Omental fat pad (tissue), 4 donors: ENCODE measurements at places on chromosomes 2 and 18. TPM values are rescaled to one million over a fixed set of nuclear protein-coding genes. Genes with fewer than 3 reads are reported as not detected.

- DNase-seq = peak; percentile 36
These were observed 54.9 kb downstream of the EXOC6B start for GRCh38 chr2:72770879-72771461.

DNA sequence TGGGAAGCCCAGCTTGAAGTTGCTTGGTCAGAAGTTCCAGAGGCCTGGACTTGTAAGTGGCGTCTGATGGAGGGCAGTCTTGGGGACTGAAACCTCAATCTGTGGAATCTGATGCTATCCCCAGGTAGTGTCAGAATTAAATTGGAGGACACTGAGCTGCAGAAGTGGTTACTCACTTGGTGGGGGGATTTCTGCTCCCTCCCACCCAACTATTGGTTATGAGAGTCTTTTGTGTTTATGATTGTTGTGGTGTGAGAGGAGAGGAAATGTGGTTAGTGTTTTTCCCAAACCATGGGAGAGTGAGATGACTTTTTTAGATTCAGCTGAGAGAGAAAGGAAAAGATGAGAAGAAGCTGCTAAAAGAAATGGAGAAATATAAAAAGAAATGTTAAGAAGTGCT lies 12.8 kb downstream of the ZBTB14 start:
- no peak for DNase-seq

- no peak for DNase-seq
These were observed 78.5 kb downstream of the PMS1 start for GRCh38 chr2:189862751-189863150.

- DNase-seq = no peak
These were observed 239.5 kb downstream of the WDR7 start for GRCh38 chr18:56890632-56891031.

- DNase-seq = no peak
These were observed 46.3 kb downstream of the GPC1 start for GRCh38 chr2:240481720-240482119.

GRCh38 chr2:160408173-160408958 lies 85.2 kb downstream of the RBMS1 start:
- no peak for DNase-seq

GRCh38 chr2:241885291-241885945 lies 15.9 kb downstream of the RTP5 start:
- no peak for DNase-seq

DNA sequence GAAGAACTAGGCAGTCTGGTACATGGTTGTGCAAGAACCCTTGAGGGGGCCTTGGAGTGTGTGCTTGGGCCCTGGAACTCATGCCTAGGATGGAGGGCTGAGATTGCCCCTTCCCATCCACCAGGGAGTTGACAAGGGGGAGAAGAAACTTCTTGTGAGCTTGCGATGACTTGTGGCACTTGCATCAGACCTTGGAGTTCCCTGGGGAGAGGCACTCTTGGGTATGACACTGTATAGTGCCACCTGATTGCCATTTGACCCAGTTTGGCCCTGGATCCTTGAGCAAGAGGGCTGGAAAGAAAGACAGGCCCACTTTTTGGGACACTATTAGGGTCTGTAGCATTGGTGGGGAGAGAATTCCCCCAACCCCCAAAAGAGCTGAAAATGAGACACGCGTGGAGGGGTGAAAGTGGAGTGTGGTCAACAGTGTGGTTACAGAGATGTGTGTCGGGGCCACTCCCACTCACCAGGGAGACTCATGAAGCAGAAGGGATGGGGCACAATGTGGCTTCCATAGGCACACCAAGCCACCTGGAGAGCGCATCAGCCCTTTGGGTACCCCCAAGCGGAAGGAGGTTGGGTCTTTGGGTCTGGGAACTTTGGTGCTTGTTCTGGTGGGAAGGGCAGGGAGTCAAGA lies 101.3 kb downstream of the MSH2 start:
- no peak for DNase-seq

GRCh38 chr2:168552450-168552856 lies 96.4 kb downstream of the CERS6 start:
- DNase-seq = no peak

DNA sequence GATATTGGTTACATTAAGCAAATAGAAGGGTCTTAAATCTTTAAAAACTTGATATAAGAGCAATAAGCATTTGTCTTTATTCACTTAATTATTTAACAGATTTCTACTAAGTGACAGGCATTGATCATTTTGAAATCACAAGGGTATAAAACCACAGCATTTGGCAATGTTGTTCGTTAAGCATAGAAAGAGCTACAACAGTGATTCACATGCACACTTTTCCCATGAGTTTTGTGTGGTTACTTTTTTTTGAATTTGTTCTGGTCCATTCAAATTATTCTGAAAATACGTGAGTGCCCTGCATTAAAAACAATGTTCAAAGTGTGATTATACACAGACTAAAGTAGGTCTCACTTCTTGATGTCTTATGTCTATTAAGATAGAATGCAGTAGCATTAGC lies 52.2 kb downstream of the LYPD6B start:
- DNase-seq = no peak

DNA sequence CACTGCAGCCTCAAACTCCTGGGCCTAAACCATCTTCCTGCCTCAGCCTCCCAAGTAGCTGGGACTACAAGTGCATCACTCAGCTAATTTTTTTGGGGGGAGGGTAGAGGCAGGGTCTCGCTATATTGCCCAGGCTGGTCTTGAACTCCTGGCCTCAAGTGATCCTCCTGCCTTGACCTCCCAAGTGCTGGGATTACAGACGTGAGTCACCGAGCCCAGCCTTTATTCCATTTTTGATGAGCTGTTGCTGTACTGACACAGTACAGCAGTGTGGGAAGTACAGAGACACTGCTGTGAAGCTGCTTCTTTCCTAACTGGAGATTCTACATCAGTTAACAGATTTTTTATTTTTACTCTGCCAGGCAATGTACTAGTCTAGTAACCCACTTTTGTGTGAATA lies 18.8 kb downstream of the PTRHD1 start:
- DNase-seq = no peak

GRCh38 chr2:239164335-239164871 lies 236.4 kb downstream of the HDAC4 start:
- no peak for DNase-seq

- no peak for DNase-seq
These were observed 268.0 kb downstream of the NR4A2 start for GRCh38 chr2:156064540-156064939.

DNA sequence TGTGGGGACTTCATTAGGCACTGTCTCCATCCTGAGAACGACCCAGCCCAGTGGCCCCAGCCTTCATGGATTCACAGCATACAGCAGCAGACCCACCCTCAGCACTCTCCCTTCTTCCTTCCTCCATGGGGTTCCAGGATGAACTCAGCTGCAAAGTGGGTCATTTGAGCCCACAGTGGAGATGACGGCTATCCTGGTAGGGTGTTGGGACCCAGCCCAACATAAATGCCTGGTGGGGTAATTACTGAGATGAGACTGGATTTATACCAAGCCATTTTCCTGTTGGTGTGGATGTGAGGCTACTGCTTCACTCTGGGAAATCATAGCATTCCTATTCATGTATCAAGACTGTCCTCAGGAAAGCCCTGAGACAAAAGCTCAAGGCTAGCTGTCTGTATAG lies 536.7 kb upstream of the TNP1 start:
- no peak for DNase-seq

GRCh38 chr18:79510731-79511241 lies 115.1 kb downstream of the NFATC1 start:
- DNase-seq = peak; percentile 8

- no peak for DNase-seq
These were observed 42.9 kb downstream of the QPCT start for GRCh38 chr2:37387148-37387835.

DNA sequence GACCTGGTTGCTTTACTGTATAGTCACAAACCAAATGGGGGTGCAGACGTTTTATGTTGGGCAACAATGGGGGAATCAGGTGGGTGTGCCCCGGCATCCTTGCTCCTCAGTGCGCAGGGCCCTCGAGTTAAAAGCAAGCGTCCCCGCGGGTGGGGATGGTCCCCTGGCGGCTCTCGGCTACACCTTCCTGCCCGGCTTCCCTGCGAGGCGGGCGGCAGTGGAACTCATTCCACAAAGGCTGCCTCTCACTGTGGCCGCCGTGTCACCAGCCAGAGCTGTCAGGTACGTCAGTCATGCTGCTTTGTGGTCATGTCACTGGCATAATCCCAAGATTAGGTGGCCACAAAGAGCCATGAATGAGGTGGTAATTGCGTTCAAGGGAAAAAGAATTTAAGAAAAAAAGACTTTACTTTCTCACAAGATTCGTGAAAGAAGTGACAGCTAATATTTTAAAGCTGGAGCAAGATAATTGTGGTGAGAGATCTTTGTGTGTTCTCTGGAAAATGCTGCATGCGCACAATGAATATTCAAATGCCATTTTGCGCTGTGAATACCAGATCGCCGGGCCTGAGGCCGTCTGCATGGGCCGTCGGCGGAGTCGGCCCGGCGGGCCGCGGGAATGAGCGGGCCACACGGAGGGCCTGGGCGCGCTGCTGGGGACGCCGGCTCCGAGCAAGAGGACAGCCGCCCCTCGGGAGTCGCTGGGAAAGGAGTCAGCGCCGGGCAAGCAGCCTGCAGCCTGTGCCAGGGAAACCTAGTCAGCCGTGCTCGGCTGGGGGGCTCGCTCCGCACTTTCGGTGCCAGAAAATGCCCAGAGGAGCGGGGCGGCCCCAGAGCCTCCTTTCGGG lies 82.3 kb upstream of the LDLRAD4 start:
- no peak for DNase-seq

DNA sequence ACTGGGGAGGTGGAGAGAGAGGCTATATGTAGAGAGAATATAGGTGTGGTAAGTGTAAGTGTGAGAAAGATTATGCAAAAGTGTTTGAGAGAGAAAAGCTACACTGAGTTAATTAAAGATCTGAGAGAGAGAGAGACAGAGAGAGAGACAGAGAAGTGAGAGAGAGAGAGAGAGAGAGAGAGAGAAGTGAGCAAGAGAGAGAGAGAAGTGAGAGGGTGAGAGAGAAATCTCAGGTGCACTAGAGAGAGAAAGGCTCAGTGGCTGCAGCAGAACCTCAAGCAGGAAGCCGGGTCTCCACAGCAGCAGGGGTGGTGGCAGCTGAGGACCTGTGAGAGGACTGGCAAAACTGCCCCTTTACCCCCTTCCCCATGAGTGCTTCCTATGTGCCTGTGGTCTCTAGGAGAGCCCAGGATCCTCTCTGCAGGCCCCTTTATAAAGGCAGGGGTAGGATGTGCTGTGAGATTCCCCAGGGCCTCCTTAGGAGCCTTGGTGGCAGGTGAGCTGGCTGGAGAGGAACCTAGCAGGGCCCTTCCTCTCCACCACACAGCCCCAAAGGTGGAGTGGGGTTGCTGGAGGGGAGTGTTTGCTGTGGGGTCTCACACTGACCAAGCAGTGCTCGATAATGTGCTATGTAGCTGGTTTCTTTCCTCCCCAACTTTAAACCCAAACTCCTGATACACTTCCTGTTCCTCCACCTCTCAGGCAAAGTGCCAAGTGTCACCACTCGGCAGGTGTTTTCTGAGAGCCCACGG lies 52.6 kb downstream of the SLC4A5 start:
- no peak for DNase-seq

GRCh38 chr2:218284106-218284811 lies 8.0 kb downstream of the TMBIM1 start:
- DNase-seq = no peak

DNA sequence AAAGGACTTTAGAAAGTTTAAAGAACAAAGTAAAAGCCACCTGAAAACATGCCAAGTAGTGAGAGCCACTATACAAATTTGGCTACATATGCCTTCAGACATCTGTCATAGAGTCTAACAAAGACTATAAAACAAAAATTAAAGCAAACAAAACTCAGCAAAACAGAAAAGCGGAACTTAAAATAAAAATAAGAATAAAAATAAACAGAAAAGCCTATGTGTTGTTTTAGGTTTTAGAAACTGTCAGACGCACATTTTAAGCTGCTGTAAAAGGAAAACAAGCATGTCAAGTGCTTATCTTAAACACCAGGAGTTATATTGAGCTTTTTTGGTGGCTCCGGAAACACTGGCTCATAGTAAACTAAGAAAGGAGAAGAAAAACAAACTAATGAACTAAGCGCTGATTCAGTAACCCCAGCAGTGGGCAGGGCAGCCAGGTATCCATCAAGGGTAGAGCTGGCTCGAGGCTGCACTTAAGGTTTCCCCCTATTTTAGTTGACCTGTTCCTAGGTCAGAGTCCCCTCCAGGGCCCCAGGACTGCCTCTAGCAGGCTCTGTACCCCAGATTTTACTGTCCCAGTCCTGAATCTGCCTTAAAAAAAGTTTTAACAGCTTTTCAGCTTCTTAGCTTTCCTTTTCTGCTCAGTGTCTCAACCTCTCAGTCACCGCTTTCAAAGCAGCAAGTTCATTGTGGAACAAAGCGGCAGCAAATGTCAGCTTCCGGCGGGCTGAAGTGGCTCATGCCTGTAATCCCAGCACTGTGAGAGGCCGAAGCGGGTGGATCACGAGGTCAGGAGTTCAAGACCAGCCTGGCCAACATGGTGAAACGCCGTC lies 15.4 kb upstream of the RMC1 start:
- no peak for DNase-seq

GRCh38 chr2:47636596-47637264 lies 146.2 kb upstream of the MSH6 start:
- DNase-seq = no peak

GRCh38 chr2:239836021-239836765 lies 188.9 kb downstream of the NDUFA10 start:
- DNase-seq = no peak

GRCh38 chr18:77133835-77134496 lies 1.4 kb upstream of the MBP start:
- DNase-seq = no peak

GRCh38 chr2:188196343-188197008 lies 95.2 kb upstream of the GULP1 start:
- no peak for DNase-seq

- no peak for DNase-seq
These were observed 19.9 kb downstream of the IL36B start for GRCh38 chr2:113032737-113033136.

The DSG1 gene
- total RNA-seq = not detected

The TMX3 gene
- 44.5 TPM for total RNA-seq

The AQP12A gene
- total RNA-seq = not detected

The LHCGR gene
- 1.2 TPM for total RNA-seq

The ZNF892 gene
- total RNA-seq = 7.9 TPM

The HNMT gene
- total RNA-seq = 160 TPM

The TFCP2L1 gene
- total RNA-seq = 3.8 TPM

The DLX1 gene
- total RNA-seq = 0.09 TPM

The KCNIP3 gene
- 7.1 TPM for total RNA-seq

The NTSR2 gene
- total RNA-seq = 0.28 TPM

The HOXD3 gene
- 0.65 TPM for total RNA-seq

The PDCD1 gene
- 0.88 TPM for total RNA-seq

The GNLY gene
- 3.2 TPM for total RNA-seq

The CACNB4 gene
- total RNA-seq = 1.5 TPM

The MEIS1 gene
- 41.1 TPM for total RNA-seq

The LRP2 gene
- not detected for total RNA-seq

The TM4SF20 gene
- total RNA-seq = not detected
